LoVo (cell line): ENCODE measurements at places on chromosomes 4 and X.

GRCh38 chrX:66176134-66176533 lies 12.1 kb downstream of the HEPH start:
- no peak for DNase-seq

- DNase-seq: no peak
Observed at GRCh38 chr4:7434141-7434765, 477 bp downstream of the PSAPL1 start.

DNA sequence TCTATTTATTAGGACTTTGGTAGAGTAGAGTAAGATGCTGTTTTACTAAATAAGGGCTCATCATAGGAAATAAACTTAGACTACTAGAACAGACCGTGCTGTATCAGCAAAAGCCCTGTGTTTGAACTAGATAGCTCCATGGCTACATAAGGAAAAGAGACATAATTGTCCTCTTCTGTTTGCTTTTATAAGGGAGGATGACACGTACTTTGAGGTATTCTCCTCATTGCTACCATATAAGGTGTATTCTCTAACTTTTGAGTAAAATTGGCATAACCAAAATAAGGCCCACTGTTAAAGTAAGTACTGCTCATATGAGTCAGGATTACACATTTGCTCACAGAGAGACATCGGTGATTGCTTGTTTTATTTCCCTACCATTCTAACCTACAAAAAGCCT lies 64.3 kb downstream of the PDLIM5 start:
- no peak for DNase-seq

DNA sequence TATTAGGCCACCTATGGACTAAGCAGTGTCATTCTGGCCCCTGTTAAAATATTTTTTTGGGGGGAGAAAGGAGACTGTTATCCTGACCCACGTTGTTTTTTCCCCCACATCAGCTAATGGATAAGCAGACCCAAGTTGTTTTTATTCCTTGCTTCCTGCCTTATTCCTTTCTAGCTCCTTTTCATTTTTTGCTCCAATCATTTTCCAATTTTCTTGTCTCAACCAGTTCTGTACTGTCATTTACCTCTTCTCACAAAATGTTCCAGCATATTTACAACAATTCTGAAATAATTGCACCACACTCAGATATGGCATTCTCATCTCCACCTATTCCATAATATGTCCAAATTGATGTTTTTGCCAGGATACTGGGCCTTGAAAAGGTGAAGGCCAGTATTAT lies 150.3 kb downstream of the NEXMIF start:
- DNase-seq: no peak

DNA sequence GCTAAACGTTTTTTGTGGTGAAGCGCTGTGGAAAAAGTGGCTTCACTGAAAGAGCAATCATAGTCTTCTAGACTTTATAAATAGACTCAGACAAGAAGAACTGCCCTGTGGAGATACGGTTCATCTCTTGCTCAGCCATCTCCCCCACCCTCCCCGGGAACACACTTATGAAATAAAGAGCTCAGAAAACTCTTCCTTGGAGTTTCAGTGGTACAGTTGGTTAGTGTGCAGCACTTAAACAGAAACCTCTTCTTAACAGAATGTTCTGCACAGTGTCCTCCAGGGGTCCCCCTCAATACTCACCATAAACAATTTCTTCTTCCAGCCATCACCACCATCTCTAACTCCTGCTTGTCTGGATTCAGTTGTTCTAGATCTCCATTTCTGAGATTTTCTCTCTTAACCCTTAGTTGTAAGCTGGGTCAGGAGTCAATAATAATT lies 313.0 kb downstream of the ARHGAP10 start:
- no peak for DNase-seq

DNA sequence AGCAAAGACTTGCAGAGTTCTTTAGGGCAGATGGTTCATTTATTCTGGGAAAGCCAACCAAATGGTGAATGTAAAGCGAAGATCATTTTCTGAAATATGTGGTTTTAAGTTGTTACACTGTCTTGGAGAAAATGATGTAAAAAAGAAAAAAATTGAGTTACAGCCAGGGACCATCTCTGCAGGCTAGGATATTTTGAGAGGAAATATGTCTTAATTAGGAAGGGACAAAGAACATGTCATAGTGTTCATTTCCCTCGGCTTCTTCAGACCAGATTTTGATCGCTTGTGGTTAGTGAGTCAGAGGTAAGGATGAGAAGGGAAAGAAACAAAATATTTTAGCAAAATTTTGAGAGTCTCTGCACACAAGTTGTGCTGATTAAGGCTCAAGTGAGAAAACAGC lies 59.0 kb upstream of the C1QTNF7 start:
- DNase-seq: no peak

- DNase-seq: no peak
Observed at GRCh38 chr4:148097801-148098200, 344.4 kb downstream of the NR3C2 start.

GRCh38 chr4:115865736-115866135 lies 752.3 kb upstream of the NDST4 start:
- no peak for DNase-seq

GRCh38 chrX:29518100-29518499 lies 697.3 kb upstream of the MAGEB2 start:
- DNase-seq: no peak

GRCh38 chr4:7924163-7924562 lies 15.5 kb downstream of the AFAP1 start:
- no peak for DNase-seq

- no peak for DNase-seq
Observed at GRCh38 chrX:108527724-108528123, 88.1 kb downstream of the COL4A5 start.

DNA sequence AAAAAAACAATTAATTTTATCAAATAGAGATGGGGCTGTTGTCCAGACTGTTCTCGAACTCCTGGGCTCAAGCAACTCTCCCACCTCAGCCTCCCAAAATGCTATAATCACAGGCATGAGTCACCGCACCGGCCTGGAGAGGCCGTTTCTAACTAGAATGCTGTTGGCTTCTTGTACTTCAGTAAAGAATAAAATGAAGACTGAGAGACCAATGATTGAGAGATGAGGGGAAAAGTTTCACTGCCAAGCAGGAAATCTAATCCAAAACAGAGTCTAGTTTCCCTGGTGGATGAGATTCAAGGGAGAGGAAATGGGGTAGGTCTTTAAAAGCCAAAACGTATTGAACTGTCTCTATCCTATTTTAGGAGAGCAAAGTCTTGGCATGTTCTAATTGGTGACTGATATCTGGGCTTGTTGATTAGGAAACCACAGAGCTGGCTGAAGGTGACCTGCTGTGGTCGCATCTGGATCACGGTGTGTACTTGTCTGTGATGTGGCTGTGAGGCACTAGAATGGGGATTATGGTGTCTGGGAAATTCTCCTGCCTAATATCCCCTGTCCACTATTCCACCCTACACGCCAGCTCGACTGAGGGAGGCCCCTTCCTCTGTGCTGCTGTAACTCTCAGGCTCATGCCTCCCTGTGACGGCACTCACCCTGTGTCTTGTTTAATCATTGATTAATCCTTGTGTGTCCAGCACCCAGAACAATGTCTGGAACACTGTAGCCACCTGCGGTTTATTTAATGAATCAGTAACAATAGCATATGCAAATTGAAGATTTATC lies 15.0 kb upstream of the TRIM2 start:
- no peak for DNase-seq

GRCh38 chrX:17759990-17760389 lies 22.7 kb downstream of the SCML1 start:
- no peak for DNase-seq

DNA sequence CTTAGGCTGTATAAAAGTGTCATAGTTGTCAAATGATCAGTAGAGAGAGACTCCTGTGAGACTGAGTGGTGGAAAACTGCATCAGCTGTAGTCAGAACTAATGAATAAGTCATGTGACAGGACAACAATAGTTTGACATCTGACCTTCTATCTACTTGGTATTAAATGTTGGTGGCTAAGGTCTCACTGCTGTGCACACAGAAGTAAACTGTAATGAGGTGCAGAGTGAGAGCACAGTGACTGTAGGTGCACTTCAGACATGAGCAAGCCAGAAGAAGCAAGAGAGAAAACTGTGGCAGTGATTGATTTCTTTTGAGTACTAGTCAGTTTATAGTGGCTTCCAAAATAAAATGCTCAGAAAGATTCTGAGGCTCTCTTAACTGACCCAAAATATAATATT lies 803.6 kb downstream of the RAPGEF2 start:
- DNase-seq: no peak

DNA sequence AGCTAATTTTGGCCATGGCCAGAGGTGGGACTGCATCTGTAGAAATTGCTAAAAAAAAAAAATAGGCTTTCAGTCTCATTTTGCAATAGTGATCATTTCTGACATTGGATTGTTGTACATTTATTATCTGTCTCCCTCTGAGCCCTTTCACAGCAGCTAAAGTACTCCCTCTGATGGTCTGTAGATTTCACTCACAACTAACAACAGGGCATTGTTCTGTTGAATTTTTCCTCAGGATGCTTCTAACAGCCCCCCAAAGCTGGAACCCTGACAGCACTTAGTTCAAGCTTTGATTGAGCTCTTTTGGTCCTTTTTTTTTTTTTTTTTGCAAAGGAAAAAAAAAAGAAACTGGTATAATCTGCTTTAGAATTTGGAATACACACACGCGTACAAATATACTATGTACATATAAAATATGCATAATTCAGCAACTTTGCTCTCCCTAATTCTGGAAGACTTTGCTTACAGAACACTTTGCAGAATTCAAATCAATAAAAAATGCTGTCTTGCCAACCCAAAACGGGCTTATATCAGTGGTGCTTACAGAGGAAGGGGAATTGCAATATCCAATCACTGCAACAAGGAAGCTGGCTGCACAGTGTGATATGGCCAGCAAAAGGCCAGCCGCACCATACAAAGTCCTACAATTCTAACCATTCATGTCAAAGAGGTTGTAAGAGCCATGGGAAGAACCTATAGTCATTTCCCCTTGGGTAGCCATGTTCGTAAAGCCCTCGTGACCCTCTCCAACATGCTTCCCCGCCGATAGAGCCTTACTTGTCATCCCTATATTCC lies 406.4 kb downstream of the SMARCA1 start:
- no peak for DNase-seq

DNA sequence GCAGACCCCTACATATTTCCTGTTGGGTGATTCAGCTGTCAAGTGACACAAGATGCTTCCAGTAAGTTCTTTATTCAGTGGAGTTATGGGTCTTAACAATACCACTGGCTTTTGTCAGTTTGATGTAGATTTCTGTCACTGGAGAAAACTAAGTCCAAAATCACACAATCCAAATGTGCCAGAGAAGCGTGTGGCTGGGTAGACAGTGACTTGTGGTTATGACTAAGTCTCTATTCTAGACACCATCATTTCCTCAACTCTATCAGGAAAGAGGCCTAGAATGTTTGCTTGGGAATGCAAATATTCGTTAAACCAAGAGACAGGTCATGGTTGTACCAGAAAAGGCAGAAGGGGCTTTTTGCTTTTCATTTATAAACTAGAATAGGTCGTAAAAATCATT lies 54.4 kb upstream of the HS3ST1 start:
- DNase-seq: no peak

DNA sequence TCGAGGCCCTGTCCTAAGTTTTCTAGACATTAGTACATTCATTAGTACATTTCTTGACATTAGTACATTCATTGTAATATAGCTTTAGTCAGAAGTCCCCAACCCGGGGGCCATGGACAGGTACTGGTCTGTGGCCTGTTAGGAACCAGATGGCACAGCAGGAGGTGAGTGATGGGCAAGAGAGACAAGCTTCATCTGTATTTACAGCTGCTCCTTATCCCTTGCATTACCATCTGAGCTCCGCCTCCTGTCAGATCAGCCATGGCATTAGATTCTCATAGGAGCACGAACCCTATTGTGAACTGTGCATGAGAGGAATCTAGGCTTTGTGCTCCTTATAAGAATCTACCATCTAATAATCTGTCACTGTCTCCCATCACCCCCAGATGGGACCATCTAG lies 48.0 kb downstream of the GATB start:
- DNase-seq: no peak

DNA sequence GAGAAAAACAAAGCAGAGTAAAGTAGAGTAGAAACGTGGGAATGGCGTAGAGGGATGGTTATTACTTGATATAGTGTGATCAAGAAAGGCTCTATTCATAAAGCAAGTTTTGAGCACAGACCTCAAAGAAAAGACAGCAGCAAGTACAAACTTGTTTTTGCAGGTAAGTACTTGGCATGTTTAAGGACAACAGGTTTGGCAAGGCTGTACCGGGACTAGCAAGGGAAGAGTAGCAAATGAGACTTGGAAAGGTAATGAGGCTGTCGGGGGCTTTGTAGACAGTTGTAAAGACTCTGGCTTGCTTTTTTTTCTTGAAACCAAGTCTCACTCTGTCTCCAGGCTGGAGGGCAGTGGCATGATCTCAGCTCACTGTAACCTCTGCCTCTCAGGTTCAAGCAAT lies 40.9 kb downstream of the NEK1 start:
- no peak for DNase-seq

GRCh38 chrX:32191316-32191715 lies 1020.0 kb downstream of the DMD start:
- DNase-seq: no peak

- no peak for DNase-seq
Observed at GRCh38 chr4:147175460-147176025, 229.9 kb upstream of the TTC29 start.

GRCh38 chr4:152269448-152270191 lies 266.3 kb downstream of the FBXW7 start:
- no peak for DNase-seq

- no peak for DNase-seq
Observed at GRCh38 chr4:95363966-95364365, 184.8 kb downstream of the UNC5C start.

DNA sequence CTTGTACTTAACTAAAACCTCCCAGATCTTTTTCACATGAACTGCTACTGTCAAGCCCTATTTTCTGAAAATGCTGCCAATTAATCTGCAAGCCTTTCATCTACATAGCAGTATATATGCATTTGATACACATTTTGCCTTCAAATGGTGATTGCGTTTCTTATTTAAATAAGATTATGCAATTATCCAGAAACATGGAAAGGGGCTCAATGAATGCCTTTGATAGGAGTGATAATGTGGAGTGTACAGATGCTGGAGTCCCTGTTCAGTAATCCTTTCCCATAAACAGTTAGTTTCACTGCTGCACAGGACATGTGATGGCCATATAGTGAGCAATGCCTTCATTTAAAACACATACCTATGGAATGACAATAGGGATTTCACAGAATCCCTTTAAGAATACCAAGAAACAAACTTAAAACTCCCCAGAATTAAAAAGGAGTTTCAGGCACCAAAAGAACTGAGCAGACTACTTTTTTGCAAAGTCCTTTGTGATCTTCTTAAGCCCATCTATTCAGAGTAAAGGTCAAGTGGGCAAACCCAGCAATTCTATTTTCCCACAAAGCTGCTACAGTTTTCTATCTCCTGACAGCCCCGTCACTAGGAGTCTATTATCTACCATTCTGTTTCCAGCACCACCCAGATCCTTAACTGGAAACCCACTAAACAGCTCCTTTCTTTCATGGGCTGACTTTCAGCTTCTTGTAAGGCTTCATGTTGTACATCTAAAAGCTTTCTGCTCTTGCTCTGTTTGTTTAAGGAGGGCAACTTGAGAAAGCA lies 120.3 kb downstream of the UNC5C start:
- DNase-seq: no peak
